Epithelial cell of prostate (primary cell): ENCODE measurements at places on chromosomes 6 and 20.

- no peak for DNase-seq
Measured at GRCh38 chr6:71138376-71138775, 150.2 kb upstream of the OGFRL1 start.

DNA sequence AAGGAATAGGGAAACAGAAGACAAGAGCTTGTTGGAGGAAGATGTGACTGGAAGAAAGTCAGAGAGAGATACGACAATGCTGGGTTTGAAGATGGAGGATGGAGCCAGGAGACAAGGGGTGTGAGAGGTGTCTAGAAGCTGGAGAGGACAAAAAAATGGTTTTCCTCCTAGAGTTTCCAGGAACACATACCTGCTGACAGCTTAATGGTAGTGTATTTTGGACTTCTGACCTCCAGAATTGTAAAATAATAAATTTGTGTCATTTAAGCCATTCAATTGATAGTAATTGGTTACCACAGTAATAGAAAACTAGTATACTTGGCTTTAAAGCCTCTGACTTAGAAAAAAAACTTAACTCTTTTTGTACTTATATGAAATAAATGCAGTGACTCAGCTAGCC lies 3.6 kb downstream of the AIG1 start:
- DNase-seq = no peak

- no peak for DNase-seq
Measured at GRCh38 chr6:137769797-137770362, 97.2 kb upstream of the TNFAIP3 start.

DNA sequence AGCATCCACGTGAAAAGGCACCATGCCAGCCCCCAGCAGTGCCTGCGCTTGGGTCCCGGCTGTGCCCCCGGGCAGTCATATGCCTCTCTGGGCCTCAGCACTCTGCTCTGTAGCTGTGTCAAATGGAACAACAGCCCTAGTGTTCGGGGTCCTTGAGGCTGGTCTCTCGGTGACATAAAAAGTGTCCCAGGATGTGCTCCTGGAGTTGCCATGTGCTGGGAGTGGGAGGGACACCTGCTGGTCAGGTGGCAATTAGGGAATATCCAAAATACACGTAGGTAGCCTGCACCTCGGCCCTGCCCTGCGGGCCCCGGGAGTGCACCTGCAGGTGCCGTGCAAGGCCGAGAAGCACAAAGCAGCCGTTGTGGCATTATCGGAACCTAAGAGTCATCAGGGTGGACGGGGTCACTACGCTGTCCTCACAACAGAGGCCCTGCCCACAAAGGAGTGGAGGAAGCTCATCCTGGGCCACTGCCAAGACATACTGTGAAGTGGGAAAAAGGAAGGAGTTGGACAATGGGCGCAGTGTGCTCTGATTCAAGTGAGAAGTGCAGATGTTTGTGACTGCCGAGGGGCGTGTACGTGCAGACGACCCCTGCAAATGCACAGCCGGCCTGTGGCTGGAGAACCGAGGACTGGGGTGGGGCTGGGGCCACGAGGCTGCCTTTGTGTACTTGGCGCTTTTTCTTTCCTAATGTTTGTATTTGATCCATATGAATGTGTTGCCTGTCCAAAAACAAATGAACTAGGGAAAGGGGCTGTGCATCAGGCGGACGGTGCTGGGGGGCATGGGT lies 24.6 kb downstream of the SLCO4A1 start:
- DNase-seq = peak; percentile 29

GRCh38 chr20:24470746-24471582 lies 1.5 kb downstream of the SYNDIG1 start:
- no peak for DNase-seq

DNA sequence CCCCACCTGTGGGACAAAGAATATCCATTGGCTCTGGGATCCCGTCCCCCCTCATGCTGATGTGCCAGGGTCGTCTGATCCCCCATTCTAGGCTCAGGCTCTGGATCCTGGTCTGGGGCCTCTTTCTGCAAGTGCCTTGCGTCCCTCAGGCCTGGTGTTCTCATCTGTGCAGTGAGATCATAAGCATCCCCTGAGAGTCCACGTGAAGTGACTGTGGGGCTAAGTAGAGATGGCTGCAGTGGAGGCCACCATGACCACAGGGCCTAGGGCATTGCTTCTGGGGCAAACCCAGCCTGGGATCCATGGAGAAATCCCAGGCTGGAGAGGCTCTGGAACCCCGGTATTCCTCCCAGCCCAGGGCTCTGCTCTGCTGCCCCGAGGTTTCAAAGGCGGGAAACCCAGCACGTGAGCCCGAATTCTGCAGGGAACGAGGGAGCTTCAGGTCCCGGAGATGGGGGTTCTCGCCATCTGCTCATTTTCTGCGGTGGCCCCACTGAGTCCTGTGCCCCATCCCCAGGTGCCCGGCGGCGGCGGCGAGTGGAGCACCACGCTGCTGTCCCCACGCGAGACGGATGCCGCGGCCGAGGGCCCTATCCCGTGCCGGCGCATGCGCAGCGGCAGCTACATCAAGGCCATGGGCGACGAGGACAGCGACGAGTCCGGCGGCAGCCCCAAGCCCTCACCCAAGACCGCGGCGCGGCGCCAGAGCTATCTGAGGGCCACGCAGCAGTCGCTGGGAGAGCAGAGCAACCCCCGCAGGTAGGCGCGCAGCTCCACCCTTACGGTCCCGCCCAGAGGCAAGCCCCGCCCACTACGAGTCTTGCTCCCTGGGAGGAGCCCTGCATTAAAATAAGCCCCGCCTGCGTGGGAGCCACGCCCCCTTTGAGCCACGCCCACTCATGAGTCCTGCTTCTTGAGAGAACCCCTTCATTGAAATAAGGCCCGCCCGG lies 105.5 kb upstream of the MYL9 start:
- no peak for DNase-seq

DNA sequence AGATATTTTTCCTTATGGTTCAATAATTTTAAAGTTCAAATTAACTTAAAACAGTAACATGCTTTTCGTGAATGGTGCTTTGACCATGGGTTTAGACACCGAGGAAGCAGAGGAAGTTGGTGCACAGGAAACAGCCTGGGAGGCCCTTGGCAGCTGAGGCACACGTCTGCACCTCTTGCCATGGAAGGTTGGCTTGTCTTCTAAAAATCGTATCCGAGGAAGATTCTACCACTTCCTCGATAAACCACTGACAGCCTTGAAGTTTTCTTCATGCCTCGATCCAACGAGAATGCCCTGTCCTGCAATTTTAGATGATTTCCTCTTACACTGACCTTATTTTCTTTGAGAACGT lies 12.2 kb downstream of the DLL1 start:
- no peak for DNase-seq

- DNase-seq = no peak
Measured at GRCh38 chr6:51585264-51585663, 502.1 kb downstream of the PKHD1 start.

GRCh38 chr20:9977629-9978028 lies 57.2 kb upstream of the ANKEF1 start:
- peak; percentile 29 for DNase-seq

GRCh38 chr6:12538881-12539357 lies 177.6 kb upstream of the PHACTR1 start:
- DNase-seq = no peak

DNA sequence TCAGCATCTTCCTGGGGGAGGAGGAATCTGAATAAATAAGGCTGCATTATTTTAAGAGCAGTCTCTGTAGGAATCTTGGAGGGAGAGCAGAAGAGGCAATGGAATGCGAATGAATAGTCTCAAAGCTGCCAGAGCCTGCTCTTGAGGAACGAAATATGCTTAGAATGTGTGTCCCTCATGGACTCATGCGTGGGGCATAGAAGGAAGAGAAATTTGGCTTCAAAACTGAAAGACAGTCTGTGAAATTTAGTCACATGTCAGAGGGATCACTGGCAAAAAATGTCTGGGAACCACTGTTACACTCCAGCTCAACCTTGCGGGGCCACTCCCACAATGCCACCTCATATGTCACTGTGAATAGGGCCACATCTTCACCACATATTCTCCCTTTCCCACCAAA lies 95.5 kb downstream of the GJA10 start:
- DNase-seq = no peak

GRCh38 chr6:92363111-92363510 lies 1056.2 kb downstream of the EPHA7 start:
- no peak for DNase-seq

DNA sequence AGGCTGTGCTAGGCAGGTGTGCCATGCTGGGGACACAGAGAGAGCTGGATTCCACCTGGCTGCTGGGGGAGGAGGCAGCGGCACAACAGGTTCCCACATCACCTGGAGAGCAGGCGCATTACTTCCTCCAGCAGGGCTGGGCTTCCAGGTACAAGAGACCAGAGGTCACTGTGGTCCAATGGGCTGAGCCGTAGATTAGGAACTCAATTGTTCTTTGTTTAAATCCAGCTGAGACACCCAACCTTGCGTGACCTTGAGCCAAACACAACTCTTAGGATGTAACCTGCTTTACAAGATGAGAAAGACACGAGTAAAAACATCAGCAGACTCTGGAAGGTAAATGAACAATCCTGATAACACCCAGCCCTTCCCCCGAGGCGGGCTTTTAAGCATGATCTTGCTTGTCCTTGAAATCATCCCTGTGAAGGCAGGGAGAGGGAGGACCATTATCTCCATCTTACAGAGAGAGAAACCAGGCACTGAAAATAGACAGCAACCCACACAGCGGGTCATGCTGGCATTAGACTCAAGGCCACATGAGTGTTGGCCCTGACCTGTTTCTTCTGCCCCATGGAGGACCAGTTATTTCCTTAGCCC lies 216.5 kb upstream of the RREB1 start:
- DNase-seq = no peak

DNA sequence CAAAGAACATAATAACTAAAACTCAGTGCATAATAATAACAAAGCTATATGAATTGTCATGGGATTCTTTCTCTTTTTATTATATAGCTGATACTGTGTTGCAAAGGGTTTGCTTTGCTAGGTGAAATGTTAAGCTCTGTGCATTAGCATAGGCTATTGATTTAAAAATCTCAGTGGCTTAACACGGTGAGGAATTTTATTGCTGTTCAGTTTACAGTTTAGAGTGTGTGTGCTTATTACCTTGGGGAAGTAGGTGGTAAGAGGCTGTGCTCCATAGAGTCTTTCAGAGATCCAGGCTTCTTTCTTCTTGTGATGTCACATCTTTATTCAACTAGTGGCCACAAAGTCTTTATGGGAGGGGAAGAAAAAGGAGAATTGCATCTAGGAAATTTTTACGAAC lies 55.7 kb downstream of the LRRC1 start:
- DNase-seq = no peak

- DNase-seq = no peak
Measured at GRCh38 chr6:130537447-130537846, 171.6 kb downstream of the TMEM200A start.

DNA sequence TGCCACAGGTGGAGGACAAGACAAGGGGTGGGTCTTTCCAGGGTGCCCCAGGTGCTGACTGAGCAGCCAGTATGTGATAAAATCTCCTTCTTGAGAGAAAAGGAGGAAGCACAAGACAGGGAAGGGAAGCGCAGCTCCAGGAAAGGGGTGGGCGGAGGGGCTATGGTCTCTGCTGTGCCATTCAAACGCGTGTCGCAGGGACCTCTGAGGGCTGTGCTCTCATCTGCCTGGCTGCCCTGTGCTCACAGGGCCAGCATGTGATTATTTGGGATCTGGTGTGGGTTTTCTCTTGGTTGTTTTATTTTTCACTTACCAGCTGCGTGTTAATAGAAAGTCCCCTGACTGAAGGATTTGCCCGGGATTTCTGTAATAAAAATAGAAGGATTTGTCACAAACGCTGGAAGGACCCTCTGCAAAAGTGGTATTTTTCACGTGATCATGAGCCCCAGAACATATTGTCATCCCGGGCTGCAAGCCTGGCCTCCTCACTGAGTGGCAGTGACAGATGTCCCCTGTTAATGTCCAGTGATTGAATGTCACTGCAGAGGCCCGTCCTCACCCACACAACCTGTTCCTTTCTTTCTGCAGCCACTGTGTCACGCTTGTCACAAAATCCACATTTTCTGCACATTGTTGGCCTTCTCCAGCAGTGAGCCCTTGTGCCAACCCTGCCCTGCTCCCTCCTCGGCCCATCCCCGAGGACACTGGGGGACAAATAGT lies 35.0 kb upstream of the VSX1 start:
- no peak for DNase-seq

- peak; percentile 74 for DNase-seq
Measured at GRCh38 chr6:38080889-38081288, 261.4 kb downstream of the ZFAND3 start.

GRCh38 chr6:148055419-148055818 lies 287.2 kb upstream of the SASH1 start:
- DNase-seq = no peak

GRCh38 chr20:41279546-41280225 lies 37.8 kb downstream of the ZHX3 start:
- no peak for DNase-seq

DNA sequence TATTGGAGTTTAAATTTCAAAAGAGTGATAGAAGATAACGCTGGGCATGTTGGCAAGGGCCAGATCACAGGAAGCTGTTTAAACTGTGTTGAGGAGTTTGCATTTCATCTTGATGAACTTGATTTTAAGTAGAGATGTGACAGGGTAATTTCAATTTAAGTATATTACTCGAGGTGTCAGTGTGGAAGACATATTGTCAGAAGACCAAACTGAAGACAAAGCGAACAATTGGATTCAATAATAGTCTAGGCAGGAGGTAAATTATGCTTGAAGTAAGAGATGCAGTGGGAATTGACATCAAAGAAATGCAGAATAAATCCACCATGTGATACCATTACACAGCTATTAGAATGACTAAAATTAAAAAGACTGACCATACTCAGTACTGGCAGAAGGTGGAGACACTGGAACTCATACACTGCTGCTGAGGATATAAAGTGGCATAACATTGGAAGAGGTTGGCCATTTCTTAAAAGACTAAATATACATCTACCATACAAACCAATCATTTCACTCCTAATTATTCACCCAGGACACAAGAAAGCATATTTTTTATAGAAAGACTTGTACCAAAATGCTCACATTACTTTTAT lies 240.8 kb downstream of the ARHGAP18 start:
- no peak for DNase-seq

- no peak for DNase-seq
Measured at GRCh38 chr6:1625794-1626435, 16.2 kb downstream of the FOXC1 start.

DNA sequence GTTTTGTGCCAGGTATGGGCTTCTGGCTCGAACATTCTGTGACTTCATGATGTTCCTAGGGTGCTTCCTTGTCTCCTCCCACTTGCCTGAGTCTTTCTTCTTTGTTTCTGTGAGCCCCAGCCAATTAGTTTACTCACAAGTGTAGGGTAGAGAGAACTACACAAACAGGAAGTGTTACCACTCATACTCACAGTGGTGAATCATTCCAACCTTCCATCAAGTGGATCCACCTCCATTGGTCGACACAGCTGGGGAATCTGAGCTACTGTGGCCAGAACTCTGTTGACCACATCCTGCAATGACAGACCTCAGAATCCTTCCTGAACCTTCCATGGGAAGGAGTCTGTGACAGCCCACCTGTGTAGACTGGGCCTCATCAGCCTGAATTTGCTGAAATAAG lies 76.8 kb downstream of the UNC5CL start:
- DNase-seq = peak; percentile 97

- no peak for DNase-seq
Measured at GRCh38 chr6:28751514-28751913, 172.3 kb downstream of the TRIM27 start.

GRCh38 chr6:79733388-79733787 lies 102.3 kb downstream of the SH3BGRL2 start:
- no peak for DNase-seq
